ENCODE measurements at places on chromosomes 1 and 21.

- no peak for DNase-seq
Measured at GRCh38 chr21:42859891-42860230, 19.5 kb downstream of the WDR4 start.

- DNase-seq: no peak
Measured at GRCh38 chr1:202023001-202023433, 12.6 kb downstream of the ELF3 start.

- DNase-seq: no peak
Measured at GRCh38 chr1:114462341-114462740, 48.7 kb downstream of the TRIM33 start.

GRCh38 chr1:33328817-33329216, 7.9 kb upstream of the A3GALT2 start:
- no peak for DNase-seq

DNA sequence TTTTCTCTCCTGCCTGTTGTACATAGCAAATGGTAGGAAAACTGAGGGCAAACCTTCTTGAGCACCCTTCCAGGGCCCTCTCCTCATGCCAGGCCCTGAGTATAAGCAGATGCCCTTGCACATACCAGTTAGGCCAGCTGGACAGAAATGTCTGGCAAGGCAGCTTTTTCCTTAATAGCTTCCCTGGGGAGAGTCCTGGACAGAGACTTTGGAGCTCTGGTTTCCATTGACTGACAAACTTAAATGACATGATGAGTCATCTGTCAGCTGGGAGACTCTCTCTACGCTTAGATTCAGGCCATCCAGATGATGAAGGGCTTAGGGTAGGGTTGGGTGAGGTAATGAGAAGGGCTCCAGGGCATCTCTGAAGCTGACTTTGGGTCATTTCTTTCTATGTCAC, 317.5 kb downstream of the ASTN1 start:
- no peak for DNase-seq

GRCh38 chr21:45837936-45838335, 143.6 kb upstream of the COL6A1 start:
- DNase-seq: no peak

- DNase-seq: no peak
Measured at GRCh38 chr1:179124873-179125272, 43.0 kb downstream of the TOR3A start.

DNA sequence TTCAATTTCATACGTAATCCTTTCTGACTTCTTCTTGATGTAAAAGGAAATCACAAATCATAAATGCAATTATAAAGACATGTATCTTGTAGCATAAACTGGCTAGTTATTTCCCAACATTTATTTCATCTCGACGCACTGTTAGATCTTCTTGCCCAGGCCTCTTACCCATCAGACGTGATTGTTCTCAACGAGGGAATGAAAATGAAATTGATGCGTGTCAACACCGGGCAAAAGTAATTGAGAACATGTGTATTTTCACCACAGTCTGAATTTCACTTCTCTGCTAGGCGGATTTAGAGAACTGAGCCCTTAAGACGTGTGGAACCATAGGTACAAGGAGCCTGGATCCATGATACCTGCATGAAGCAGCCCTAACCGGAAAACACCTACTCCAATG, 519.7 kb downstream of the KCNT2 start:
- no peak for DNase-seq

DNA sequence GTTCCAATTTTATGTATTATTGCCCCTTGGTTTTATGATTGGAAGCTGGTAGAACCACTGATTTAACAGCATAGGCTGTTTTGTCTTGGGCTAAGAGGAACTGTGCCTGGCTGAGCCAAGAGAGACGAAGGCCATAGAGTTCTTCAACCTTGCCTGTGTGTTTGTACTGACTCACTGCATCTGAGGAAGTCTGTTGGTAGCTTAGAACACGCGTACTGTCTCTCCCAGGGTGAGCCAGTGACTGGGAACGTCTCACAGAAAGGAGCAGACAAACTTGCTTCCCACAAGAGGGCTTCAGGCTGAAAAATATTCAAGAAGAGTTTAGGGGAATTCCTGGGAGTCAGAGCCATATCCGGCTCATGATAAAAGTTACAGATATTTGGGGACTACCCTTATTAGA, 14.9 kb downstream of the TMEM51 start:
- no peak for DNase-seq
